ENCODE measurements at places on chromosomes 2 and 18.

GRCh38 chr2:64120008-64120407 is 24.2 kb downstream of the PELI1 start:
- no peak for DNase-seq

DNA sequence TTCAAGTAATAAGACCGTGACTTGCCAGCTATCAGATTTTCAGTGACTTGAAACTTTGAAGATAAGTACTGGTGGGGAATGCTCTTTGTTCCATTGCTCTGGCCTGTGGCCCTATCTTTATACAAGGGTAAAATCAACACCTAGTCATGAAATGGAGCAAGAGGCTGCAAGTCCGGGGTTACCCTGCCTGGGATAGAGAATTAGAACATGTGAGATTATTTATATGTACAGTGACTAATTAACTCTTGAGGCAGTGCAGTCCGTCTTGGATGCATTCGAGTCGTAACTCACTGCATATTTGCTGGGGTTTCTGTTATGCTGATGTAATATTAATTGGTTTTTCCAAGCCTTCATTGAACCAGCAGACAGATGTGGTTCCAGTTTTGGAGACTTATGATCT is 105.8 kb upstream of the LYPD6 start:
- DNase-seq = no peak

GRCh38 chr2:16860627-16861026 is 195.0 kb upstream of the CYRIA start:
- no peak for DNase-seq

GRCh38 chr2:117058366-117058765 is 756.1 kb upstream of the DDX18 start:
- DNase-seq = no peak

DNA sequence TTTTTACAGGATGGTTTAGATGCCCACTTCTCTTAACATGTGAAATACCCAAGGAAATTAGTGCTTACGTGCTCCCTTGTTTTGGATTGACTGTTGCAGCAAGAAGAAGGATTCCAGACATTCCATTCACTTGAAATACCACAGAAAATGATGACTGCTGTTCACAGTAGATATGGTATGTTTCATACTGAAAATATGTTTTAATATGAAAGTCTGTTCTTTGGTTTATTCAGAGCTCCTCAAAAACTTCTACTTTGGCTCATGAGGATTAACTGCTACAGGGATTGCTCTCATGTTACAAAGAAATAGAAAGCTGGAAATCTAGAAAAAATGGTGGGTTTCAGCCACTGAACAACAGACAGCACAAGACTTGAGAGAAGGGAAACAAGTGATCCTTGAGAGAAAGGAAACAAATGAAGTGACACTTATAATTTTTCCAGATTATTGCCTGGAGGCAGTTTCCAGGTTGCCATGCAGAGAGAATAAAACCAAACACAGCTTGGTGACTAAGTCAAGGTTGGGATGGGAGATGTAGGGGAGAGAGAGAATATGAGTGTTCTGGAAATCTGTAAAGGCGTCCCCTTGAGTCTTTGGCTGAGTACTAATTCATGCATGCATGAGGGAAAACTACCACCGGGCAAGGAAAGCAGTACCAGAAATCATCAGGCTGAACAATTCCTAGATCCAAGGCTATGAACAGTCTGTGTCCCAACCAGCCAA is 348.1 kb downstream of the CLIP4 start:
- DNase-seq = no peak

- DNase-seq = no peak
Observed at GRCh38 chr2:196660244-196660643, 20.7 kb downstream of the CCDC150 start.

DNA sequence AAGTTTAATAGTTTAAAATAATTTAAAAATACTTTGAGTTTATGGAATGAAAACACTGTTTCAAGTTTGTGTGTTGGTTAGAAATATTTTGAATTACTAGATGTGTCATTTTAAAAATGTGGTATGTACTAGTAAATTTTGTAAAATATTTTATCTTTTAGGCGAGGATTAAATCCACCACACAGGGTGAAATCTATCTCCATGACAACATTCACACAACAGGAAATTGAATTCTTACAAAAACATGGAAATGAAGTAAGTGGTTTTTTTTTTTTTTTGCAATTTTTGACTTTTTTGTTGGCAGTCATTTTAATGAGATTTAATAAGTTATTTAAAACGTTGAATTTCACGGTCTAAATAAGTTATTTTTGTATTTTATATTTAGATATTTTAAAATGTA is 19.4 kb downstream of the AGFG1 start:
- no peak for DNase-seq

DNA sequence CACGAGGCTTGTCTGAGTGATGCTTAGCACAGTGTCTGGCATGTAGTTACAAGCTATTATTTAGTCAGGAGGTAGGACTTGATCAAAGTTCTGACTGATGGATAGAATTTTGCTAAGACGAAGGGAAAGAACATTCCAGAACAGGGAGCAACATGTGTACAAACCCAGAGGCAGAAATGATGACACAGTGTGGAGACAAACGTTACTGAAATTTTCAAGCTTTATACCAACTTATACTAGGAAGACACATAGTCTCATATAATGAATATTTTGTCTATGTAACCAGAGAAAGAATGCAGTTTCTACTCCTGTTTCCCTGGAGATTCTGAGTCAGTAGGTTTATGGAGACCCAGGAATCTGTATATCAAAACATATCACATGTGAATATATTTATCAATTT is 123.4 kb downstream of the FAM124B start:
- DNase-seq = no peak
